ENCODE measurements at places on chromosomes 1 and 21. TPM values are rescaled to one million over a fixed set of nuclear protein-coding genes. Genes with fewer than 3 reads are reported as not detected.

Gene LCE2C
- total RNA-seq: not detected

- DNase-seq: no peak
- H3K4me3 ChIP-seq: no peak overlapping the region
- H3K27me3 ChIP-seq: no peaks in the 10 kb centered on the region
These were observed 6.7 kb downstream of the CFAP298 start for GRCh38 chr21:32605469-32605868.

GRCh38 chr1:177755851-177756560, 213.9 kb downstream of the SEC16B start:
- no peak overlapping the region for H3K4me3 ChIP-seq
- H3K4me1 ChIP-seq: no peaks in the 10 kb centered on the region
- H3K36me3 ChIP-seq: no peaks in the 10 kb centered on the region

GRCh38 chr1:84121360-84121759, 22.7 kb upstream of the PRKACB start:
- no peak overlapping the region for H3K27ac ChIP-seq
- no peak for DNase-seq
- no peaks in the 10 kb centered on the region for H3K36me3 ChIP-seq
- no peaks in the 10 kb centered on the region for H3K27me3 ChIP-seq

- DNase-seq: no peak
- H3K36me3 ChIP-seq: peaks cover 78% of the 10 kb centered on the region
- no peak overlapping the region for H3K4me3 ChIP-seq
- no peak overlapping the region for H3K27ac ChIP-seq
These were observed 17.2 kb downstream of the TPM3 start for GRCh38 chr1:154174654-154175053.

- peak; percentile 46 for DNase-seq
- H3K27me3 ChIP-seq: no peaks in the 10 kb centered on the region
- peak overlapping the region; percentile 58 for H3K4me3 ChIP-seq
- peaks cover 26% of the 10 kb centered on the region for H3K36me3 ChIP-seq
- peak overlapping the region; percentile 65 for H3K27ac ChIP-seq
These were observed 411 bp downstream of the FAM229A start for GRCh38 chr1:32361674-32362473.

Gene FNBP1L
- 3.3 TPM for total RNA-seq

DNA sequence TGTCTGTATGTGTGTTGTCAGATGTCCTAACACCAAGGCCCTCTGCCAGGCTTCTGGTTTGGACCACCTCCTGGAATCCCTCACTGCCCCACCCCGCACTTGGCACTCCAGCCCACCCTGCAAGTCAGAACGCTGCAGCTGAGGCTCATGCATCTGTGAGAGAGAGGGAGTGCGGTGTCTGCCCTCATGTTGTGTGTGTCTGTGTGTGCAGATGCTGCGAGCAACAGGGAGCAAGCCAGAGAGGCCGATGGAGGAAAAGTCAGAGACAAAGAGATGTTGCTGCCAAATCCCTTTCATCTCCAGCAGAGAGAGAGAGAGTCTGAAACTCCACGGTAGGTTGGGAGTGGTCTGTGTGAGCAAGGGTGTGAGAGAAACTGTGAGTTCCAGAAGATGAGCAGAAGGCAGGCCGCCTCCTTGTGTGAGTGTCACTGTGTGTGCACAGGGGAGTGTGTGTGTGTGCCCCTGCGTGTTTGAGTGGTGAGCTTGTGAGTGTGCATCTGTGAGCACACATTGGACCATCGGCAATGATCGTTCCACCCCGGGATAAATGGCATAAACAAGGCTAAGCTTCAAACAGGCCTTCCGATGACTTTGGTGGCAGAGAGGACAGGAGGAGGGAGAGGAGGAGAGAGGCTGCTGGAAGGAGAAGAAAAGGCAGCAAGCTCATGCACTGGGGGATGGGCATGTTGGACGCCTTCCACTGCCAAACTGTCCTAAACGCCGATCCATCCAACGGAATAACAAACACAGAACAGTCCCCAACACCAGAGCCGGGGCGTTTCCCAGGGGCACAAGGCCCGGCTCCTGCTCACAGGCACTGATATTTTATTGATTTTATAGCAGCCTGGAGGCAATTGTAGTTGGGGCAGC, 99.2 kb upstream of the GRIK3 start:
- H3K4me3 ChIP-seq: no peak overlapping the region
- H3K27me3 ChIP-seq: peaks cover 8% of the 10 kb centered on the region

DNA sequence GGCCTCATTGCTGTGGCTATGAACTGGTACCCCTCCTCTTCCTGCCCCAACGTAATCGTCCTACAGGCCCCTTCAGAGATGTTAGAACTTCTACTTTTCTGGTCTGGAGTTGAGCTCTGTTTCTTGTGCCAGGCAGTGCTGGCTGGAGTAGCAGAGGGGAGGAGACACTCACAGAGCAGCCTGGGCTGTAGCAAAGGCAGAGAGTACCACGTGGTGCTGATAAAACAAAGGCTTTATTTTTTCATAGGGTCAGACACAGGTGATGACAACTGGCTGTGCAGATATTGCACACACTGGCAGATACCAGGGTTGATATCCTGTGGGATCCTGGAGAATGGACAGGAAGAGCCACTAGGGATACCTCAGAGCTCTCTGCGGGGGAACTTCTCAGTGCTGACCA, 23.2 kb downstream of the CRCT1 start:
- H3K27me3 ChIP-seq: peaks cover 18% of the 10 kb centered on the region
- no peak for DNase-seq
- H3K4me3 ChIP-seq: no peak overlapping the region

DNA sequence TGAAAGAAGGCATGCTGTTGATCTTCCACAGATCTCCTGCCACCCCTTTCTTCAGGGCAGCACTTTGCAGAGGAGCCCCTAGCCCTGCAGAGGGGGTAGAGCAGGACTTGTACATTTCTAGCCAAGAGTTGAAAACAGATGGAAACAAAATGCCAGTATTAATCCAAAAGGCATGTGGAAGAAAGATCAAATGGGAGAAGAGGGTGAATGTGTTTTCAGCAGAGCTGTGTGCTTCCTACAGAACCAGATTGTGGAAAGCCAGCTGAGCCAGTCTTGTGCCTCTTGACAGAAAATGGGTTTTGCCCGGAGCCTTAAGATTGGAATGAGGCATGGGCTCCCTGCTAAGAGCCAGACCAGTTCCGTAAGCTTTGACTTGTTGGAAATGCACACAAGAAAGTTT, 105.2 kb upstream of the TSPAN2 start:
- no peak overlapping the region for H3K27ac ChIP-seq
- no peak for DNase-seq
- H3K4me3 ChIP-seq: no peak overlapping the region
- peaks cover 12% of the 10 kb centered on the region for H3K27me3 ChIP-seq

Gene RBM34
- 122 TPM for total RNA-seq

DNA sequence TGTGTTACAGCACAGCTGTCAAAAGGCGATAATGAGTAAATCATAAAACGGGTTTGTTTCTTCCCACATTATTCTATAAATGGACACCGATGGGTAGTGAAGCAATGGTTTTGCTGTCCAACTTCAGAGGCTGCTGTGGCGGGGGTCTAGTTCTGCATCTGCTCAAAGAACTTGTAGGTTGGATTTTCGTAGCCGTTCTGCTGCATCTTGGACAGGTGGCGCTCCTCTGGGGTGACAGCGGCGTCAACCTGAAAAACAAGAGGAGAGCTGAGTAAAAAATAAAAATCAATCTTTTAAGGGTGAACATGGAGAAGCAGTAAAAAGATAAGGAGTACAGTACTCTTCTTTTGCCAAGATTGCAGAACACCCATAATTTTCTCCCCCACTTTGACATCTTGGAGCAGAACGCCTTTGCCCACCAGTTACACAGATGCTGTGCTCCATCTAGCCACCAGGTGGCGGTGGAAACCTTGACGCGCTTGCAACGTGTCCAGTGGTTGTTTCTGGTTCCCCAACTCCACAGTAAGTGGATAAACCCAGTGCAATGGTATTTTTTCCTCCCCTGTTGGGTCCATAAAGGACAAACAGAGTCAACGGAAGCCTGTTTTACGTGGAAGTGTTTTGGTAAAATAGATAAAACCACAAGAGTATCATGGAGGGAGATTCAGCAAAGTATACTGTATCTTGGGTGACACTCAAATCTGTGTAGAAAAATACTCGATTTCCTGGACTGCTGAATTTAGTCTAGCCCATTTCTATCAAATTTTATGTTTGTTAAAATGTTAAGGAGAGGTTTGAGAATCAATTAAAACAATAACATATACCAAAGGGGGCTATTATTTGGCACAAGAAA, 147.0 kb downstream of the GABPA start:
- H3K4me1 ChIP-seq: no peaks in the 10 kb centered on the region
- peak; percentile 39 for DNase-seq
- H3K4me3 ChIP-seq: no peak overlapping the region
- peaks cover 5% of the 10 kb centered on the region for H3K36me3 ChIP-seq

Gene GPR161
- total RNA-seq: 0.32 TPM

Measured in activated B cell treated with CpG ODN at 0.5 μM for 24 hours (primary cell).